ENCODE measurements at places on chromosomes 2 and 18.
A peak's percentile ranks its signal among the peaks of the same experiment; 100 is the strongest.

GRCh38 chr2:218898109-218898878, 17.6 kb downstream of the WNT10A start:
- peak; percentile 49 for DNase-seq

GRCh38 chr2:241136191-241136590, 13.1 kb downstream of the PASK start:
- no peak for DNase-seq

- DNase-seq = peak; percentile 31
Measured at GRCh38 chr2:156445296-156446220, 9.4 kb downstream of the GPD2 start.

GRCh38 chr2:187916799-187917198, 362.6 kb upstream of the TFPI start:
- no peak for DNase-seq

DNA sequence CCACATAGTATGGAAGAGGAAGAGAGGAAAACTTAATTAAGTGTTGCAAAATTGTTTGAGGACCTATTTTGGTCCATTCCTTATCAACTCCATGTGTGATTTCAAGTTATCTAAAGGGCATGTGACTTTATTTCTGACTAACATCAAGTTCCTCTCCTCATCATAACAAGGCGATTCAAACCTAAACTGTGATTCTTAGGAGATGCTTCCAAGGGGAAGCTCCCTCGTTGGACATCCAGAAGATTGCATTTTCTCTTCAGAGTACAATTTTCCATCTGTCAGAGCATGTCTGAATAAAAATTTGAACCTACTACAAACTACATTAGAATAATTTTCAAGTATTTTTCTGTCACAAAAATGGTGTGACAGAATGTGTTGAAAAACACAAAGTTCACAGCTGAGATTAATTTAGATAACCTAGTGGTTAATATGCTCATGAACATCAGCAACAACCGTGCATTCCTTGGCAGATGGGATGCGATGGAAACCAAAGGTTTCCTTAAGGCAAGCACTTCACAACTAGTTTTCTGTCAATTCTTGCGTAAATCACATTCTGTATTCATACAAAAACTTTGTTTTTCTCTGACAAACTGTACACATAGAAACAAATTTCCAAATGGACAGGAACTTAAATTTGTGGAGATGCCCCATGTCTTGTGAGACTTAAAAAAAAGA, 4.2 kb downstream of the SFT2D3 start:
- no peak for DNase-seq

GRCh38 chr2:179677077-179677688, 184.2 kb downstream of the ZNF385B start:
- DNase-seq = no peak

DNA sequence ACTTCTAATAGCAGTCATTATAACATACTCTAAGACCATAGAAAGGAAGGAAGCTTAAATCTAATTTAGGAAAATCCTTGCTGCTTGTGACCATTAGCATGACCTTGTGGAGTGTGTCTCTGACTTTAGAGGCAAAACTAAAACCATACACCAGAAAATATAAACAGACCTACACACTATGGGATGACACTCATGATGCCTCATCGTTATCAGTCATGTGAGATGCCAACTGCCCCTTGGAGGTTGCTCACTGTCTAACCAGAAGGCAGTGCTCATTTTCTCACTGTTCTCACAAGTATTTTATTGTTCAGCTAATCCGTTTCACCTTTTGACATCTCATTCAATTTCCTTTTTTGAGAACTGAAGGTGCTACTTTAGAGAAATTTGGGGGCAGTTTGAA, 376.9 kb downstream of the RND3 start:
- DNase-seq = no peak

GRCh38 chr18:74257083-74257482, 34.7 kb downstream of the CYB5A start:
- no peak for DNase-seq

DNA sequence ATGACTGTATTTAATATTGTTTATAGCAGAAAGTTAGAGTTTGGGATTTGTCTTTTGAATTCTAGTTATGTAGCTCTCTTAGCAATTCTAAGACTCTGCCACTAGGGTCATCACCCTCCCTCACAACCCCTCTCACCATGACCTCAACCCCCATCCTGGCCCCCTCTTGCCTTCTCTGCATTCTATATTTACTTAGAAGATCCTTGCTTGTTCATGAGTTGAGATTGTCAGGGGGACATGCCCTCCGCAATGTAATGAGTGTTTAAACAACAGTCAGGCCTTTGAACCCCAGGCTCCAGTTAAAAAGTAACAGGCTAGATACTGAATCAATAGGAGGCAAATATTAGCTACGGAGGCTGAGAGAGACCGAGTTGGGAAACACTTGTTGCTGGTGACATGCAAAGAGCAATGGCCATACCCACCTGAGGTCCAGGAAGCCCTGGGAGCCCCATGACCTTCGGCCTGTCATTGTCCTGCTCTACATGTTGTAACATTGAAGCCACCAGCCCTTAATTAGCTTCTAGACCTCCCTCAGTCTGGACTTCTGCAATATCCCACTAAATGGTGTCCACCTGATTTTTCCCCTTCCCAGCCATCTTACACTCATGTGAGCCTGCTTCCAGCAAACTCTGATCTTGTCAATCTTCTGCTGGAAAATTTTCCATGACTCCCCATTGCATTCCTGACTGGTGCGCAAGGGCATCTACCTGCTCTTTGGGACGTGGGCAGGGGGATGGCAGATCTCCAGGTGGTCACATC, 221.1 kb downstream of the ALPK2 start:
- no peak for DNase-seq

- no peak for DNase-seq
Measured at GRCh38 chr2:132664096-132664495, 5.9 kb downstream of the LYPD1 start.

- DNase-seq = peak; percentile 30
Measured at GRCh38 chr2:177400337-177400923, 7.9 kb downstream of the AGPS start.

- DNase-seq = no peak
Measured at GRCh38 chr2:71922499-71923142, 225.0 kb downstream of the CYP26B1 start.

DNA sequence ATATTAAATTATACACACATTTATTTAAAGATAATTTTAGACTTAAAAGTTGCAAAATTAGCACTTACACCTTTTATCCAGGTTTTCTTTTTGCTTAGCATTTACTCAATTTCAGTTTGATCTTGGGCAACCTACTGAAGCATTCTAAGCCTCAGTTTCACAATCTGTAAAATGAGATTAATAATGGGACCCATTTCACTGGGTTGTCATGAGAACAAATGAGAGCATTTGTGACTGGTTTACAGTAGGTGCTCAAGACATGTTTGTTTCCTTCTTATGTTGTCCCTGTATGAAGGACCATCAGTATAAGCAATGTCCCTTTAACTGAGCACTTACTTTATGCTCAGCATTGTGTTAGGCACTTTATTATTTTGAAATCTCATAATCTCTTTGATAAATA, 4.8 kb upstream of the FBLN7 start:
- DNase-seq = no peak

DNA sequence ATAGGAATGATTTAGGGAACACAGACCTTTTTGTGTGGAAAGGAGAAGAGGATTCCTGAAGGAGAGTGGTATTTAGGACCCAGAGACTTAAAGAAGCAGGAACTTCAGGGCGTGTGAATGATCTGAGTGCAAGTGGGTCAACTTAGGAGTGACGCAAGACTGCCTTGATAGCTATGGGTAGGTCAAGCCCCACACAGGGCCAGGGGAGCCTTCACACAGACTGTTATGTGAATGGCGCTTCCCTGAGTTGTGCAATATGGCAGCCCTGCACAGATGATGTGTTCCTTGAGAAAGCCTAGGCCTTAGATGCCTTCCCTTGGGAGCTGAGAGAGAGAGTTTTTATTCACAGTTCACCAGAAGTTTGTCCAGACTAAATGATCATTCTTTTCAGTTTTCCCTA, 47.1 kb upstream of the IGFBP5 start:
- DNase-seq = no peak
